ENCODE measurements at places on chromosomes 3 and 15. TPM values are rescaled to one million over a fixed set of nuclear protein-coding genes. Genes with fewer than 3 reads are reported as not detected.

SPTSSB gene
- 0.46 TPM for total RNA-seq

PLIN1 gene
- 4.6 TPM for total RNA-seq

UBA7 gene
- 76.3 TPM for total RNA-seq

FETUB gene
- not detected for total RNA-seq

RNU5B-1 gene
- 22.1 TPM for total RNA-seq

SNX33 gene
- total RNA-seq = 33.4 TPM

GABRG3 gene
- not detected for total RNA-seq

POC1A gene
- 1.5 TPM for total RNA-seq

GRCh38 chr3:143088835-143089234, 30.7 kb upstream of the CHST2 start:
- no peak for DNase-seq

GRCh38 chr3:308597-309321, 112.2 kb downstream of the CHL1 start:
- no peak for DNase-seq

GRCh38 chr3:89252016-89252415, 144.6 kb downstream of the EPHA3 start:
- DNase-seq = no peak

- DNase-seq = no peak
Measured at GRCh38 chr3:114721864-114722263, 425.2 kb downstream of the ZBTB20 start.

DNA sequence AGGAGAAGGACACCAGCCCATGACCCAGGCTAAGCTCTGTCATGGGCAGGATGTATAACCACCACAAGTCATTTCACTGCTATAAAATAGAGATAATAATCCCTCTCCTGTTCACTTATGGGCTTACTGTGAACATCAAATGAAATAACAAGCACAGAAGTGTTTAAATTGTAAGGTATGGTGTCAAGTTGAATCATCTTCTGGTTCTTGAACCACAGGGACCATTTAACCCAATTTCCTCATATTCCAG, 44.3 kb upstream of the TLE3 start:
- DNase-seq = no peak

DNA sequence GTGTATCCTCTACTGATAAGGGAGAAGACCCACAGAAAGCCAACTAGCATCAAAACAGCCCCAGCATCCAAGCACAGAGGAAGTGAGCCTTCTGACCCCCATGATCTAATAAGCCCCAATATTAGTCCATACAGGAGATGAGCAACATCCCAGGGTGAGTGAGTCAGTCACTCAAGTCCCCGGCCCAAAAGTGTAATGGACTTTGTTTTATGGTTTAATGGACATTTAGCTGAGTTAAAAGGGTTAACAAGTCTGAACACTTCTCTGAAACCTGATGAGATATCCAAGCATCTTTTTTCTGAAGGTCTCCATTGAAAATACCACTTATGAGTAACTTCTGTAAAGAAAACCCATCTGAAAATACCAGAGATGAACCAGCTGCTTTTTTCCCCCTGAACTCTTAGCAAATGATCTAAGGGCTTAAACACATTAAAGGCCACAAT, 115.6 kb downstream of the GREM1 start:
- no peak for DNase-seq

- DNase-seq = no peak
Measured at GRCh38 chr3:47291158-47291753, 8.5 kb downstream of the KLHL18 start.

DNA sequence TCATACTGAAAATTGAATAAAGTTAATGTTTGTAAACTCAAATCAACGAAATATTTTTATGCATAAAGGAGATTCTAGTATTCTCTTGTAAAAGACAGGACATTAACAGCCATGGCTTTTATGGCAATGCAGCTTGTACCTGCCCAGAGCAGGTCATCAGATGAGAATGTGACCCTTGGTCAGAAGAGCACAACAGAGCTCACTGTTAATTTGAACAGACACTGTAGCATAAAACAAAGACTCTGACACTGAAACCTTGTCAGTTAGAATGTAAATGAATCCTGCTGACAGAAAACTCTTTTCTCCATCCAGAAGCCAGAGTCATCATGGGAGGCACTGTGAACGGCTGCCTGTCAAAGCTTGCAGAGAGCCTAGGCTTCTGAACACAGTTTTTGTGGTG, 410.6 kb downstream of the RAP2B start:
- DNase-seq = no peak

DNA sequence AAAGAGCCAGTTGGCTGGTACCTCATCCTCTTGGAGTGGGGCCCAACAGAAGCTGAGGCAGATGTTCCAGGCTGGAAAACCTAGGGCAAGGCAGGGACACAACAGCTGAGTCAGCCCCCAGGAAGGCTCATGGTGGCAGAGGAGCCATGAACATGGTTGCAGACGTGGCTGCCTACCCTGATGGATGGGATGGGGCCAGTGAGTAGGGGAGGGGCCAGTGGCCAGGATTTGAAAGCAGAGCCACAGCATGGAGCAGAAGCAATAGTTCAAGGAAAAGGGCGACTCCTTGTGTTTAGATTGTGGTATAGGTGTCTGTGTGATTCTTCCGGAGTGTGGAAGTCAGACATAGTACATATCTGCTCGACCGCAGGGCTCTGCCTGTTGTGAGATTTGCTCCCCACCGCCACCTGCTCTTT, 24.2 kb downstream of the PXYLP1 start:
- no peak for DNase-seq

DNA sequence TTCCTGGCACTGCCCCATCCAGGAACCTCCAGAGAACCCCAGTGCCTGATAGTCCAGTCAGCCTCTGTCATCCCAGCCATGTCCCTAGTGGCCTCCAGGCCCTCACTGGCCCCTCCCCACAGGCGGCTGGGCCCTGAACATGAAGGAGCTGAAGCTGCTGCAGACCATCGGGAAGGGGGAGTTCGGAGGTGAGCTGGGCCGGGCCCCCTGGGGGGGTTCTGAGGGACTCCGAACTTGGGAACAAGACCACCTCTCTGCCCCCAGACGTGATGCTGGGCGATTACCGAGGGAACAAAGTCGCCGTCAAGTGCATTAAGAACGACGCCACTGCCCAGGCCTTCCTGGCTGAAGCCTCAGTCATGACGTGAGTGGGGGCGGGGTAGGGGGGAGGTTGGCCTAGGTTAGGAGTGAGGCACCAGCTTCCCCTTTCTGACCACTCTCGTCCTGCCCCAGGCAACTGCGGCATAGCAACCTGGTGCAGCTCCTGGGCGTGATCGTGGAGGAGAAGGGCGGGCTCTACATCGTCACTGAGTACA, 12.0 kb upstream of the LMAN1L start:
- DNase-seq = no peak

DNA sequence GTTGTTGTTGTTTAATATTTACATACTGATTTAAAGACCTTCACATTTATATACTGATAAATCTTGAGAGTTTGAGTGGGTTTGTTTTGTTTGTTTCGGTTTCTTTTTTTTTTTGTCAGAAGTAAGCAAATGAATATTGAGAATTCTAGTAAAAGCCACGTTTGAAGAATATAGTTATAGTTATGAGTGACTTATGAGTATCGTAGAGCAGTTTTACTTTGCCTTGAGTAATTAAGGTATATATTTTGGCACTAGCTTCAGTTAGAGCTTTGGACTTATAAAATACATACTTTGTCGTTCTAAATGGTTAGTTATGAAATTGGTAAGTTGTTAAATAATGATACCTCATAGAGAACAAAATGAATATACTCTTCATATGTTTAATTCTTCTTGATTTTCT, 27.8 kb downstream of the ATP1B3 start:
- DNase-seq = no peak

- DNase-seq = no peak
Measured at GRCh38 chr3:112786881-112787579, 59.6 kb downstream of the CD200R1L start.

GRCh38 chr15:68614286-68615035, 35.7 kb downstream of the CORO2B start:
- DNase-seq = peak; percentile 64
